ENCODE measurements at places on chromosomes 11 and 22. TPM values are rescaled to one million over a fixed set of nuclear protein-coding genes. Genes with fewer than 3 reads are reported as not detected.

DNA sequence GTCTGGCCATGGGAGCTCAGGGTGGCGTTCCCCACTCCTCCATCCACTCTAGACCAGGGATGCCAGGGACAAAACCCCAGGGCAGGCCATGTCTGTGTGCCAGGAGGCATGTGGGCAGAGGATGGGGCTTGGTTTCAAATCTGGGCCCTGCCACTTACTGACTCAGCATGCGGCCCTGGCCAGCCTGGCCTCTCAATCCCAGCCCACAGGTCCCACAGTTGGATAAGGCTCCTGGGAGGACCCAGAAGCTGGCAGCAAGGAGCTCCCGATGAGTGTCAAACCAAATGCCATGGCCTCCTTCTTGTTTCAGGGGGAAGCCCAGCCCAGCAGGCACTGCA is 1290.4 kb downstream of the BRD1 start:
- no peak for DNase-seq

- no peak for DNase-seq
Measured at GRCh38 chr11:24457985-24458384, 38.9 kb upstream of the LUZP2 start.

DNA sequence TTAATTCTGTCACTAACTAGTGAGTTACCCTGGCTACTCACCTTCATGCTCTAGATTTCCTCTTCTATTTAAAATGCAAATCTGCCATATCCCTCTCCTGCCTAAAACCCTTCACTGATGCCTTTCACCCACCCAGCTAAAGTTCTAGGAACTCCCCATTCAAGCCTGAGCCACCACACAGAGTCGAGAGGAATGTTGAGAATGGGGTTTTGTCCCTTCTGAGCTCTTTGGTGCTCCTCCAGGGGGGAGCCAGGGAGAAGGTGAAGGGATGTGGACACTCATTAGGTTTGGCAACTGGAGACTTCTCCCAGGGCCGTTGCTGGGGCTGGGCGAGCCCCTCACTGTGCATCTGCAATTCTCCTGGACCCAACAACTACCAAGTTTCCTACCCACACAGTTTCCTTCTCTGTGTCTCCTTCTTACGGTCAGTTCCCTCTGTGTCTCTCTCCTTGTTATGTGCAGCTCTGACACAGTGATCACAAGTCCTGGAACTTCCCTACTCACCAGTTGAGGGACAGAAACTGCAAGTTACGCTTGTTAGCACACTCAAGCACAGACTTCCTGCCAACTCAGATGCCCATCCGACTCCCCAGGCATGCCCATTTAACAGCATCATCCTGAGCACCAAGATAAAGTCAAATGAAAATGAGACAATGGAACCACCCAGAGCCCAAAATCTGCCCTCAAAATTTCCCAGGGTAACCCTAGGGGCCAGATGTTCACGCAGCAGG is 6.5 kb upstream of the IL10RA start:
- DNase-seq = peak; percentile 78

- DNase-seq = no peak
Measured at GRCh38 chr11:9838961-9839360, 175.1 kb downstream of the SWAP70 start.

DNA sequence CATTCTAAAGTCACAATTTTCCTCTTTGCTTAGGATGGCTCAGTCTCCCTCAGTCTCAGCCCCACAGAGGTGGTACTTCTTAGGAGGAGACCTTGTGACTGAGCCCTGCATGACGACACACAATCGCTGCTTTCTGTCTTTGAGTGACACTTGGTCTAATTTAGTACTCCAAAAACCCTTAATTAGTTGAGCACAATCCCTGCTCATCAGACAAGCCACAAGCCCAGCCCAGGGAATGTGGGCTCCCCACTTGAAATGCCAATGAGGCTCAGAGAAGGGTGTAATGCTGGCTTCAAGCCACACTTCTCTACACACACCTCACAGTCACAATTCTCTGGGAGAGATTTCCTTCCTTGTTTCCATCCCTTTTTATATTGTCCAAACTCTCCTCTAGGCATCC is 101.8 kb downstream of the FEZ1 start:
- DNase-seq = peak; percentile 69

Gene RFPL3
- not detected for total RNA-seq

- peak; percentile 28 for DNase-seq
Measured at GRCh38 chr11:19979519-19979845, 180.8 kb downstream of the DBX1 start.

Gene RAG2
- total RNA-seq = 0.20 TPM

DNA sequence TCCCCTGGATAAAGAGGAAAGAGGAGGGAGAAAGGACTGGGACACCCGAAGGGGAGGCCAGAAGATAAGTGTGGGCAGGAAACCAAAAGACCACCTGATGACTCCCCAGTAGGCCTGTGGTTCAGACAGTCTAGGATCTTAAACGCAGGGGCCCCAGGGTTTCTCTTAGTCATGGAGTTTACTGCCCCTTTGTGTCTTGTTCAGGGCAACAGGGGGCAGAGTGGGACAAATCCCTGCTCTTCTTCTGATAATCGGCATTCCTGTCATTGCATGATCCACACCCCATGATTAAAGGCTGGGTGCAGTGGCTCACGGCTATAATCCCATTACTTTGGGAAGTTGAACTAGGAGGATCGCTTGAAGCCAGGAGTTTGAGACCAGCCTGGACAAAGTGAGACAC is 4.7 kb upstream of the TMPRSS13 start:
- no peak for DNase-seq

DNA sequence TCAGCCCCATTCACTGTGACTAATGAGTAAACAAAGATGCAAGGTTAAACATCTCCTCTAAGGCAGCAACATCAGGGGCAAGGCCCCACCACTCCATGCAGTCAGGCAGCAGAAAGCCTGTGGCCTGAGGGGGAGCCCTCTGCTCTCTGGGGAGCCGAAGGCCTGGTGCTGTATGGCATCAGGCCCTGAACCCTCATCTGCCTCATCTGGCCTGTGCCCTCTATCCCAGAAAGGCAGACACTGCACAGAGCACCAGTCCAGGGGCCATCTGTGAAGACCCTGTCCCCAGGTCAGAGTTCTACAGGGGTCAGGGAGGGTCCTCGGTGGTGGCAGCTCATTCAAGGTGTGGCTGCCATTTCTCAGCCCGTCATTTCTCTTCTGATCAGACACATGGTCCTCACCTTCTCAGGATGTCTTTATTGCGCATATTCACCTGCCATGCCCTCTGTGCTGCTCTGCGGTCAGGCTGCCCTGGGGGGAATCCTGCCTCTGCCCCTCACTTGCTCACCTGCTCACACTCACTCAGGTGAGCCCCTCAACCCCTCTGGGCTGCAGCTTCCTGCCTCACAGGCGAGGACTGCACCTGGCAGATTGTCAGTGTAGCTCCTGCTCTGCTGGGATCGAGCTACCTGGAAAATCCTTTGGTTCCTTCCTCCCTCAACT is 103.1 kb upstream of the PITPNB start:
- DNase-seq = no peak

GRCh38 chr22:27518531-27519340 is 282.8 kb downstream of the MN1 start:
- DNase-seq = no peak

Gene AP1B1
- total RNA-seq = 93.9 TPM

Gene PTPRCAP
- total RNA-seq = 5.6 TPM

GRCh38 chr11:14898355-14898754 is 6.3 kb upstream of the CYP2R1 start:
- no peak for DNase-seq

- DNase-seq = no peak
Measured at GRCh38 chr11:86414032-86414431, 39.3 kb downstream of the CCDC81 start.

DNA sequence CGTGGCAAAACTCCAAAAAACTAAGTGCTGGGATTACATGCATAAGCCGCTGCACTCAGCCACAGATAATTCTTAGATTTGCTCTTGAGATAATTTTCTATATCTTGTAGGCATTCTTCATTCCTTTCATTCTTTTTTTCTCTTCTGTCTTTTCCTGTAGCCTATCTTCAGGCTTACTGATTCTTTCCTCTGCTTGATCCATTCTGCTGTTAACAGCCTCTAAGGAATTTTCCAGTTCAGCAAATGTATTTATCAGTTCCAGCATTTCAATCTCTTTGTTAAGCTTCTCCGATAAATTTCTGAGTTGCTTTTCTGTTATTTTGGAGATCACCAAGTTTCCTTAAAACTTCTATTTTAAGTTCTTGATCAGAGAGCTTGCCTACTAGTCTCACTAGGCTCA is 46.7 kb downstream of the SMC1B start:
- DNase-seq = no peak

Gene CHADL
- 4.6 TPM for total RNA-seq

DNA sequence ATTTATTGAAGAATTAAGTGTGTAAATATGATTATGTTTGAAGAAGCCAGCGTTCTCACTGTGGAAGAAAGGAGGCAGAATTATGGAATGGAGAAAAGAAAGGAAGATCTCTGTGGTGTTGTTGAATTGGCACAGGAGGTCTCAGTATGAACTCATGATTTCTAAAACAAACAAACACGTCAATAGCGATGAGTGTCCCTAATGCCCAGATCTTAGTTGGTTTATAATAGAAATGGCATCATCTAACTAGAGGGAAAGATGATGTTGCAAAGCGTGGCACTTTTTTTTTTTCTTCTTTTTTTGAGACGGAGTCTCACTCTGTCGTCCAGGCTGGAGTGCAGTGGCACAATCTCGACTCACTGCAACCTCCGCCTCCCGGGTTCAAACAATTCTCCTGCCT is 39.2 kb upstream of the SLN start:
- no peak for DNase-seq

DNA sequence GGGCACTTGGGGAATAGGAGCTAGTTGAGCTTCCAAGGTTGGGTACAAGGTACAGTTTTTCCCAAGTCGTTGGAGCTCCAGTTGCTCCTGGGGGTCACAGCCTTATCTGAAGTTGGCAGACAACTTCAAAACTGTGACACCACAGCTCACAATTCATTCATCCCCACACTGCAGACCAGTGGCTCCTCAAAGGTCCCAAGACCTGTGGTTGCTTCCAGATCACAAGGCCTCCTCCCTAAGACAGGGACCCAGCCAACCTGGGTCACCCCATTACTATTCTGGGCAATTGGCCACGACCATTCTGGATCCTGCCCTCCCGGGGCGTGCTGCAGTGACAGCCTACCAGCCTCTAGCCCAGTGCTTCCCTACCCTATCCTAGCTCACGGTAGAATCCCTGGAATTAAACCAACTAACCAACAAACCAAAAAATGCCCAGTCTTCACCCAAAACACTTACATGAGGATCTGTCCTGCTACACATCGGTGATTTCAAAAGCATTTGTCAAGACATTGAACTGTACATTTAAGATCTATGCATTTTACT is 862 bp upstream of the PDXP start:
- no peak for DNase-seq

Gene C22orf15
- not detected for total RNA-seq

DNA sequence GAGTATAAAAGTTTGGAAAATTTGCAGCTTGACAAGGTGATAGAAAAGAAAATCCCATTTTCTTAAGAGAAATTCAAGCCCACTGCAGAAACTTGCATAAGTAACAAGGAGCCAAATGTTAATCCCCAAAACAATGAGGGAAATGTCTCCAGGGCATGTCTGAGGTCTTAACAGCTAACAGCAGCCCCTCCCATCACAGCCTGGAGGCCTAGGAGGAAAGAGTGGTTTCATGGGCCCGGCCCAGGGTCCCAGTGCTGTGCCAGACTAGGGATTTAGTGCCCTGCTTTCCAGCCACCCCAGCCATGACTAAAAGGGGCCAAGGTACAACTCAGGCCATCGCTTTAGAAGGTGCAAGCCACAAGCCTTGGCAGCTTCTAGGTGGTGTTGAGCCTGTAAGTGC is 123.7 kb upstream of the TRPC6 start:
- no peak for DNase-seq

DNA sequence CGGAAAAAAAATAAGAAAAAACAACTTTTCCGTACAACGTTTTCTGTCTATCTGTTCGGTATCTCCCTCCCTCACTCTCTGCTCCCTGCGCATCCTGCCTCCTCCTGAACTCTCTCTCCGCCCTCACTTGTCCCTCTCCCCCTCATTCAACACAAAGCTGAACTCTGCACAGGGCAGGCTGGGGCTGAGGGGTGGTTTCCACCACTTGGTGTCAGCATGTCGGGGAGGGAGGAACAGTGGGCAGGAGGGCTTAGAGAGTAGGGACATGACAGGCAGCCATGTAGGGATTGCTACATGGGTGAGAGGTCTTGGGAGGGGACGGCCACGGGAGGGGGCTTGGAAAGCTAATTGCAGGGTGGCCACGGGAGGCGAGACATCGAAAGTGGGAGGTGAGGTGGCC is 17.6 kb downstream of the SLC22A12 start:
- DNase-seq = no peak

Gene SLC22A9
- total RNA-seq = not detected

DNA sequence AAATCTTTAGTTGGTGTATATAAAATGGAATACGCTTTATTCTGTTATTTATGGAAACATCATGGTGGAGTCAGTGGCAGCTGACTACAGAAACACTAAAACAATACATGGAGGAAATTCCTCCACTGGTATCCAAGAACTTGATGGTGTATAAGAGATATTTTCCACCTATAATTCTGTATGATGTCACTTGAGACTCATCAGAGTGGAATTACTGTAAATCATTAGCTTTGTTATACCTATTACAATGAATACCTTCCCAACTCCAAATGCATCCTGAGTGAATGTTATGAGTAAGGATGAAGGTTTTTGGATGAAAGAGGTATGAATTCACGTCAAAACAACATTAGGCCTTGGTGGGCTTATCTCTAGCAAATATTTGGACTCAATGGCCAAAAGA is 258.5 kb upstream of the SORL1-AS1 start:
- no peak for DNase-seq

- no peak for DNase-seq
Measured at GRCh38 chr11:61751384-61751783, 1.1 kb upstream of the MYRF start.

GRCh38 chr11:103050351-103050750 is 41.6 kb downstream of the DCUN1D5 start:
- no peak for DNase-seq

Gene TRPC6
- total RNA-seq = 23.4 TPM

- no peak for DNase-seq
Measured at GRCh38 chr11:67279589-67280340, 9.3 kb upstream of the ANKRD13D start.

Gene KIRREL3
- total RNA-seq = not detected

Gene PATE4
- total RNA-seq = not detected

Gene PHF21B
- 1.5 TPM for total RNA-seq

GRCh38 chr22:42430528-42431125 is 1.6 kb downstream of the NFAM1 start:
- DNase-seq = no peak

DNA sequence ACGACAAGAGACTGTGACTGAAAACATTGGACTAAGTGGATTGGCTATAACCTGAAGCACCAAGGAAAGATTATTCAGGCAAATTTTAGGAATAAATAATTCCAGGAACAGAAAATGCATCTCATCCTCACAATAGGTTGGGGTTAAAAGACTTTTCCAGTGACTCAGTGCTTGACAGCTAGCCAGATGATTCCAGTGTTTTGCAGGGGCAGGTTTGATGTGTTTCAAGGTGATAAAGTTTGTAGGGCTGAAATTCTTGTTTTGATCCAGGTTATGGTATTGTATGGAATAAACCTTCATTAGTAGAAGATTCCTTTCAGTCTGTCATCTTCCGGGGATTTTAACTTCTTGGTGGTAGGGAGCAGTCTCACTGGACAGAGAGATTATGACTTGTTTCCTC is 2.3 kb downstream of the EXT2 start:
- no peak for DNase-seq

- DNase-seq = no peak
Measured at GRCh38 chr22:49871482-49871881, 17.8 kb downstream of the ZBED4 start.

- DNase-seq = no peak
Measured at GRCh38 chr11:119322360-119322739, 5.4 kb upstream of the MCAM start.

- DNase-seq = no peak
Measured at GRCh38 chr22:41034706-41035105, 57.7 kb upstream of the EP300 start.

Gene ROM1
- total RNA-seq = 2.5 TPM

Measured in thyroid gland (tissue), 4 donors.